Activated naive CD4-positive, alpha-beta T cell treated with Interleukin-2 at 50 U/mL for 16 hours (primary cell): ENCODE measurements at places on chromosomes 12 and 14.

- no peak for DNase-seq
These were observed 29.2 kb downstream of the ITPK1 start for GRCh38 chr14:93086441-93087055.

- DNase-seq = no peak
These were observed 39.2 kb upstream of the DYNC1H1 start for GRCh38 chr14:101925152-101925551.

DNA sequence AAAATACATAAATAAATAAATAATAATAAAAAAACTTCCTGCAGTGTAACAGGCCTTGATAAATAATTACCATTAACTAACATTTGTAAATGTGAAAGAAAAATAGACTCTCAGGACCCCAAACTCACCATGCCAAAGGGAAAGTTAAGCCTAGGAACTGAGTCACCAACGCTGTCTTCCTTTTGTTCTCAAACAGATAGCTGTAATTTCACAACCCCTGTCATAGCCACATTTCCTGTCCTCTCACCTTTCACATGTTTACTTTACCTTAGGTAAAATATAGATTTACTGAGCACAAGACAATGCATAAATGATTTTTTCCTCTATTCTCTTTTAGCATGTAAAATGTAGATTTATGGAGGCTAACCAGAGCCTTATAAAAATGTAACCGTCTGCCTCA, 35.9 kb upstream of the CHST11 start:
- no peak for DNase-seq

DNA sequence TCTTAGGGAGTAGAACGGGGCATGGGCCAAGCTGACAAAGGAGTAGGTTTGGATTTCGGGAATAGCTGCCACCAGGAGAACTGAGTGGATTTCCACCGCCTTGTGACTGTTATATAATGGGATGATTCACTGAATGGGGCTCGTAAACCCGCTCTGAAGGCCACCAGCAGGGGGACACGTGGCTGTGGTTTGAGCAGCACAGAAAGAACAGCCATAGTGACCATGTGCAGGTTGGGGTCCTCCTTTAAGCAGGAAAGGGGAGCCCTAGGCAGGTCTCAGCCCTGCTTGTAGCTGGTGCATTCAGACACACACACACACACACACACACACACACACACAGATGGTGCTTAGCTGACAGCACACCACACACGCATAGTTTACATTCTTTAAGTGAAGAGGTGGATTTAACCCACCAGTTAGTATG, 8.6 kb upstream of the ASB2 start:
- DNase-seq = no peak

DNA sequence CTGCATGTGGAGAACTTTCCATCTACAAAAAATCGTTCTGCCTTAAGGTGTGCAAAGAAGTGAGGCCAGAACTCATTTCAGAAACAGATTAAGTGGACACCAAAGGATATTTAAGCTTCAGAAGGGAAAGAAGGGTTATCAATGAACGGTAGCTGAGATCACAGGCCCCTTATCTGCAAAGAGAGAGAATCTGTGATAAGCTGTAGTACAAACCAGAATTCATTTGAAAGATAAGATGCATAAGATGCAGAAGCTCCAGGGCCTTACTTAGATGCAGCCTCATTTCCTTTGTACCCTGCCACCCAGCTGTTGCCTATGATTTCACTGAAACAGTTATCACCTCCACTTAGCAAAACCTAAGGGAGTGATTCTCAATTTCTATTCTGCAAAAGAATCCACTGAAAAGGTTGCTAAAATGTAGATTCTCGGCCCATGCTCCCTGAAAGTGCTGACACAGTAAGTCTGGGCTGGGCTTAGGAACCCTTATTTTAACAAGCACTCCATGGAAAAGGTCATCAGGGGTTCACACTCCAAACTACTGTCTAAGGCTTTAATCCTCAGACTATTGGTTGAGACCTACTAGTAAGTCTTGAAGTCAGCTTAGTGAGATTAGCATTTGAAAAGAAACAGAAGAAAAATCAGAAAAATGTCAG, 64.8 kb downstream of the HELB start:
- DNase-seq = no peak

- no peak for DNase-seq
These were observed 256.7 kb downstream of the SUDS3 start for GRCh38 chr12:118633071-118633470.

DNA sequence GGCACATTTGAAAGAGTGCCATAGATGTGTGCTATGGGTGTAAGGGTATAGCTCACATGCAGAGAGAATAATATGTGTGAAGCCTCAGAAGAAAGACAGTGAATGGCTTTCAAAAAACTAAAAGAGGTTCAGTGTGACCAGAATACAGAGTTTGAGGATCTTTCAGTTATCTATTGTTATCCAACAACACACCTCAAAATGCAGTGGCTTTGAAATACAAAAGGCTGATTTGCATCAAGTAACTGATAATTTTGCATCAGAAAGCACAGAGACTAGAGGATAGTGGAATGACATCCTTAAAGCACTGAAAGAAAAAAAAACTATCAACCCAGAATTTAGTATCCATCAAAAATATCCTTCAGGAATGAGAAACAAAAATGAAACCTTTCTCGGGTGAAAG, 131.6 kb upstream of the IGF1 start:
- DNase-seq = no peak

- no peak for DNase-seq
These were observed 19.3 kb upstream of the KCNH3 start for GRCh38 chr12:49519574-49519936.

DNA sequence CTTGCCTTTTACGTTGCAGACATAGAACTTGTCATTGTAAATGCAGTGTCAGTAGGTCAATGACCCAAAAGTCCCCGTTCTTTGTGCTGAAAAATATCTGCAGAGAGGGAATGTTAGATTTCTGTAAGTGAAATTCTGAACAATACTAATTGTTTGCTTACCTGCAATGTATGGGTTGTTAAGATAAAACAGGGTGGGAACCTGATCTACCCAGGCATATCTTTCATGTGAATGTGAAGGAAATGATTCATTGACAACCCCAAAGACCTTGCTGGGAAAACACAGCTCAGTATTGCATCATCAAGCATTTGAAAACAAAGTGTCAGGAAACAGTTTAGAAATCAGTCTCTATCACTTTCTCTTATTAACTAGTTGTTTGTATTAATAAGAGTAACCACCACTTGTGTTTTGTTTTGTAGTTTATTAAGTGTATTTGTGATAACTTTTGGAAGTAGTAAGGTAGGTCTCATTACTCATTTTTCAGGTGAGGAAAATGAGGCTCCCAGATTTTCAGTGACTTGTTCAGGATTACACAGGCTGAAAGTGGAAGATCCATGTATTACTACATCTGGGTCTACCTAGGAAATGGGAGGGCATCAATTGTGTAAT, 57.9 kb upstream of the SLC38A2 start:
- DNase-seq = no peak

- DNase-seq = no peak
These were observed 41.3 kb downstream of the DLK1 start for GRCh38 chr14:100767788-100768536.

GRCh38 chr14:32343926-32344430, 14.9 kb downstream of the AKAP6 start:
- no peak for DNase-seq

- DNase-seq = no peak
These were observed 163.4 kb downstream of the GARIN6 start for GRCh38 chr12:99810718-99811593.

DNA sequence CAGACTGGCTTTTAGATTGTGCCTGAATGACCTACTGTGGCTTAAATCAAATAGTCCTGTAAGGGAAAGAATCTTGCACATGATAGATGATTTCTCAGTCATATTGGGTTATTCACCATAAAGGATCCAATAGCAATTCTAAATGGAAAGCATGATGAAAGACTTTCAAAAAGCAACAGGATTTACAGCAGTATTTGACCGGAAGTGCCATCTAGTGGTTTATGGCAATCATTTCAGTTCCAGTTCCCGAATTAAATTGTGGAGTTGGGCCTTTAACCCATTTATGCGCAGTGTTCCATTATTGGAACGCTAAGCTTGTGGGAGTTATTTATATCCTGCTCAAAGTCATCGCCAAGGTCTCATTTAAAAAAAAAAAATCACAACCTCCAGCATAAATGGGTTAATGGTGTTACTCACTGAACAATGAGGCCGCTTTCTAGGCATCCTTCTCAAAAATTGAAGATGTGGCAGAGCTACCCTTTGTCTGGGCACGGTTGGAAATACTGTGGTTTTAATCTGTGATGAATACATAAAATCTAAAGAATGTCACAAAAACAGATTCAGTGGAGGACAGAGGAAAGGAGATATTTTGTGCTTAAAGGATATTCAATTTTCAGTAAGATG, 60.8 kb upstream of the REP15 start:
- no peak for DNase-seq

- no peak for DNase-seq
These were observed 87.2 kb downstream of the C12orf75 start for GRCh38 chr12:105417732-105418131.

- no peak for DNase-seq
These were observed 19.8 kb upstream of the PZP start for GRCh38 chr12:9227950-9228349.

DNA sequence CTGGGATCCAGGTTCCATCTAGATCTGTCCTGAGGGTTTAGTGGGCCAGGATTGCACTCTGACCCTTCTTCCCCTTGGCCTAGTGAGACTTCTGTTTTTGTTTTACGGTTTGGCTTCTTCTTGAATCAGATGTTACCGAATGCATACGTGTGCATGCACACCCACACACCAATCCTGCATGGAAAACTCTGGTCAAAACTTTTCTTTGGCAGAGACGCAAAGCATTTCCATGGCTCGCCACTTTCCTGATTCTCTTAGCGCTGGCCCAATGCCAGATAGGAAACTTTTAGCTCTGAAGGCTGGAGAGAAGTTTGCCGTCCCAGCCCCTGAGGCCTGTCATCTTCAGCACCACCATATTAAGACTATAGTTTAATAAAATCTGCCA, 67.4 kb upstream of the ACTN1 start:
- no peak for DNase-seq

- peak; percentile 96 for DNase-seq
These were observed at the start of gene WDR89 for GRCh38 chr14:63641473-63642228. Gene WDR89, minus strand, starts transcription at chr14:63641871. Its CDS starts 41,929 bp downstream, at chr14:63599942.

DNA sequence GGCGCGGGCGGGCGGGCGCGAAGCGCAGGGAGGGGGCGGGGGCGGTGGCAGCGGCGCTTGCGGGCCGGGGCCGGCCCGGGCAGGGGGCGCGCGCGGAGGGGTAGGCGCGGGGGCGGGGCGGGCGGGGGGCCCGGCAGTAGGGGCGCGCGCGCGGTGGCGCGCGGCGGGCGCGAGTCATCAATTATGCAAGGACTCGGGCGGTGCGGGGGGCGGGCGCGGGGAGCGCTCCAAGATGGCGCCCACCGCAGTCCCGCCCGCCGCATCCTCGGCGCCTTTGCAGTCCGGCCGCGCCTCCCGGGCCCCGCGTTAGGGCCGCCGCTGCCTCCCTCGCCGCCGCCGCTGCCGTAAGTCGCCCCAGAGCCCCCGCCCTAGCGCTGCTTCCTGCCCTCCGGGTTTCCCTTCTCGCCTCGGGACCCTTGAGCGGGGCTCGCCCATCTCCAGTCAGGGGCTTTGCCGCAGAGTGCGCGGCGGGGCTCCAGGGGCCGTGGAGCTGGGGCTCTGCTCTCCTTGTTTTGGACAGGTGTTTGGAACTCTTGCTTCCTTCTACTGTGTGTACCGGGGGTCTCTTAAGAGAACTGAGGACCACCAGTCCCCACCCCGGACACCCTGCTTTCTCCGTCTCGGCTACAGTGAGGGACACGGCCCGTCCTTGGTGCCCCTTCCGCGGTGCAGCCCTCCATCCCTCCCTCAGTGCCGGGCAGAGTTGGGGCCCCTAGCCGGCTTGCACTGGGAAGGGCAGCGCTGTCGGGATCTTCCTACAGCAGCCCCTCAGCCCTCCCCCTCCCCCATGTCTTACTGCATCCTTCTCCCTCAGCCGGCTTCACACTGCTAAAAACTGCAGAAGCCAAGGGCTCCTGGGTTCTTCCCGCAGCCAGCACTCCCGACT, at the start of gene SCN8A:
Gene SCN8A, plus strand, starts transcription at position 218 of the 886 bp plus-strand sequence. CDS start 71,585 bp downstream, outside the sequence.
- DNase-seq = peak; percentile 48

DNA sequence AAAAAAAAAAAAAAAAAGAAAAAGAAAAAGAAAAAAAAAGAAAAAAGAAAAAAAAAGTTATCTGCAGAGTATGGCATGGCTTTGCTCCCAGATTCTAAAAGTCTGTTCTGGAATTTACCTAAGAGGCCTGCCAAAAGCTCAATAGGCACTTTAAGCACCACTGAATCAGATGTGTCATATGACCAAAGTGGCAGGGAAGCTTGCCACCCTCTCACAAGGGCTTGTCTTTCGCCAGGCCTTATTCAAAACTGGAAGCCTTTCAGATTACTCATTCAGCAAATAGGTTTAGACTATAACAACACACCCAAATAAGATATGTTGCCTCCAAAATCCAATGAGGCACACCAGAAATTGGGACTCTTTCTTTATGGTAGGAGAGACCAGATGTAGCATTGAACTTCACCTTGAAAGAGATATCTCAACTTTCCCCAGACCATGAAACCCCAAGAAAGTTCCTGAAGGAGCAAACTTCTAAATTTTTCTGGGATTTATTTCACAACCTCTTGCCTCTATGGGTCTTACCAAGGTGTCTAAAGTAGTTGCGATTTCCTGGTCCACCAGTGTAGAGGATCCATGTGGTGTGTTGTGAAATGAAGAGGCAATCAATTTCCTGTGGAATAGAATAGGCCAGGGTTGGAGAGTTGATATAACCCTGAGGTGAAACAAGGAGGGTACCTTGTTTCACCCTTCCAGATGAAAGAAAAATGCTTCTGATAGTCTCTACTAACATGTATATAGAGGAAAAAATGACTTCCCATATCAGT, 218.8 kb downstream of the DAD1 start:
- no peak for DNase-seq

DNA sequence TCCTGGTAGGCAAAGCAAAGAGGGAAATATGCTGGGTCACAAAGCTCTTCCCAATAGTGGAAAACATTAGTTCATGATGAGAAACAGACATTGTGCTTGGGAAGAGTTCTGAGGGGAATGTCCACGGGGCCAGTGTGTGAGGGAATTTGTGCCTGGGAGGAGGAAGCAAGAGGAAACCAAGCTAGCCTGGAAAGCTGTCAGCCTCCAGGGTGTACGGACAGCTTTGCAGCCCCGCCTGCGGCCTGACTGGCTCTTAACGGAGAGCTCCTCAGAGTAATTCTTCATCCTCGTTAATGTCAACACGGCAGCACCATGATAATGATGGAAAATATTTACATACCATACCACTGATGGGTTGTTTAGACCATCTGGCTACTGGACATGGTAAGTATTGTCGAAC, 32.4 kb downstream of the PITPNM2 start:
- DNase-seq = no peak

GRCh38 chr12:103505371-103506236, 9.8 kb upstream of the C12orf42 start:
- DNase-seq = peak; percentile 48

GRCh38 chr14:104136472-104137296, 1.7 kb upstream of the KIF26A start:
- no peak for DNase-seq

- DNase-seq = no peak
These were observed 89.3 kb downstream of the FSCB start for GRCh38 chr14:44417809-44418208.
